ENCODE measurements at places on chromosomes 7 and 10.
A peak's percentile ranks its signal among the peaks of the same experiment; 100 is the strongest.

- DNase-seq = no peak
Observed at GRCh38 chr10:48910548-48910947, 29.1 kb downstream of the LRRC18 start.

- DNase-seq = peak; percentile 47
Observed at GRCh38 chr10:73625004-73625883, 16.0 kb downstream of the MYOZ1 start.

DNA sequence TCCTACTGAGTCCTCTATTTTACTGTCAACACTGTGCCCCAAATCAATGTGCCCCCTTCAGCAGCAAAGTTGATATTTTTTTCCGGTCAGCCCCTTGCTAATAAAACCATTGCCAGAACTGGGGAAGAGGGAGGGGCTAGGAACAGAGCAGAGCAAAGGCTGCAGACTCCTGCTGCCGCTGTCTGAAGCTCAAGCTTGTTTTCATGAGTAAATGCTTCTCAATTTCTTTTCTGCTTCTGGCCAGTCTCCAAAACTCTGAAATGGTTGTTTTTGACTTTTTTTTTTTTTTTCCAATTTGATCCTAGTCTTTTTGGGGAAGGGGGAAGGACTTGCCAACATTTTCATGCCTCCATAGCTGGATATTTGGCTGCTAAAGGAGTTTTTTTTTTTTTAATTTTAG lies 26.7 kb upstream of the PROSER2 start:
- no peak for DNase-seq

GRCh38 chr7:16531707-16532106 lies 5.1 kb downstream of the LRRC72 start:
- no peak for DNase-seq

DNA sequence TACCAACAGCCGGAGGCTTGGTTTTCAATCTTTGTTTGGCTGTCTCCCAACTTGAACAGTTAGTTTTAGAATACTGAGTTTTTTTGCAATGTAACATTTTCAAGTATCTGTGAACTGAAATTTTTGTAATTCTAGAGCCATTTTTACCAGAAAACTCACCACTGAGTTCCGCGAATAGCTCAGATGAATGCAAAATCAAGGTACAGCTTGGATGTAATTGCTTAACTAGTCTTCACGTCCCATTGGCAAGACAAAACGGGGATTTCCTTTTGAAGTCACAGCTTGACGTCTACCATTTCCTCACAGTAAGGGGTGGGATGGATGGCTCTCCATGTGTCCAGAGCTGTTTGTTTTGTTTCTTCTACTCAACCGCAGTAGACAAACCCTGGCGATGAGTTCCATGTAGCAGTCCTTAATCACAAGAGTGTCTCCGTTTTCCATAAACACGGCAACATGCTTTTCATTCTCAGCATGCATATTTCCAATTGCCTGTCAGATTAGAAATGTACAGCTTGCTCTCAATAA lies 55.8 kb upstream of the FGFR2 start:
- no peak for DNase-seq

DNA sequence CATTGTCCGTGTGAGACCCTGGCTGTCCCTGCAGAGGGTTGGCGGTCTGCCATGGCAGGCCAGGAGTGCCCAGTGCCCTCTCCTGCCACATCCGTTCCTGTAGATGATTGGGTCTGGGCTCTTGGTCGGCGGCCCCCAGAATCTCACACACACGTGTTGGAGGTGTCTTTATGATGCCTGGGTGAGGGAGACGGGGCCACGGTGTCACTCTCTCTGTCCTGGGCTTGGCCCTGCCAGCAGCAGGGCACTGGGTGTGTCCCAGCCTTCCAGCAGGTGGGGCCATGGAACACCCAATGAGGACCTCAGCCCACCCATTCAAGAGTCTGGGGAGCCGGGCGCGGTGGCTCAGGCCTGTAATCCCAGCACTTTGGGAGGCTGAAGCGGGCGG lies 30.2 kb downstream of the UNC5B start:
- DNase-seq = no peak

DNA sequence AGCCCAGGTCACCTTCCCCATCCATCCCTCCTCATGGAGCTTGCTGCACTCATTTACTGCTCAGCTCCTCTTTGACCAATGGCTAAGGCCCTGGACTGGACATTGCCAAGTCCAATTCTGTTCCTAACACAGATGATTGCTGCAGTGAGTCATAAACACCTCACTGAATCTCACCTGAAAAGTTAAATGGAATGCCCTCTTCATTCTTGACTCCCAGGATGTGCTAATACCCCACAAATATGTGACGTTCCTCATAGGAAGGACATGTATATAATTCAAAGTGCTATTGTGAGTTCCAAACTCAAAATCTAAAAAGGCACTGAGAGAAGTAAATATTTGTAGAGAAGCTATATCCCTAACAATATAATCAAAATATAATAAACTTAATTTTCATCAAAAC lies 73.5 kb upstream of the DLX6 start:
- no peak for DNase-seq

GRCh38 chr7:30596014-30596641 lies 1.4 kb downstream of the GARS1 start:
- peak; percentile 45 for DNase-seq

DNA sequence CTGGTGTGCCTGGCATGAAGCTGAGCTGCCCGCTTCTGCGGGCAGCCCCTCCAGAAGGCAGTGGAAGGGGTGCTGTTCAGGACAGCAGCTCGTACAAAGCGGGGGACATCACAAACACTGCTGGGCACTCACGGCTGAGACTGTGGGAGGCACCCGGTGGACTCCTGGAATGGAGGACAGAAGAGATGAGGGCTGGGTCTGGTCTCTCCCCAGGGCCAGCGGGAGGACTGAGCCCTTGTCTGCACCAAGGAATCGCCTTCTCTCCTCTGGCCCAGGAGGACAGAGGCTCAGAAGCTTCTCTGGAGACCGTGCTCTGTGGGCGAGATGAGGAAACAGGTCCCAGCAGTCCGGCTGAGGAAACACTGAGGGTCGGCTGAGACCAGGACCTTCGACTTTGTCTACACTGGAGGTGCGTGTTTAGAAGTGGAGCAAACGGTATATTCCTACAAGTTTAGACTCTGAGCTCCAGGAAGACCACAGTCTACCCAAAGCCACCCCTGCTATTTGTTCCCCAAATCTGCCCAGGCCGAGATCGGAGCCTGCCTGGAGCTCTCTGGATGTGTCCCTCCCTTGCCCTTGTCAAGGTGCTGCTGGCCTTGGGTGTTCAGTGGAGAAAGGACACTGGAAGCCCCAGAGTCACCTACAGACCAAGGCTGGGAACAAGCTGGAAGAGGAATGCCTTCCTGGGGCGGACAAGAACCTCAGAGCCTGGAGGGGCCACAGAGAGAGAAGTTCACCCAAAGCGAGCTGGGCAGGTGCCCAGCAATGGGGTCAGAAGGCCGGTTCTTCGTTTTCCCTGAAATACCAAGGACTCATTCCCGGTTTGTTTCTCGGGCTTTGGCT lies 12.9 kb upstream of the INPP5A start:
- DNase-seq = no peak

DNA sequence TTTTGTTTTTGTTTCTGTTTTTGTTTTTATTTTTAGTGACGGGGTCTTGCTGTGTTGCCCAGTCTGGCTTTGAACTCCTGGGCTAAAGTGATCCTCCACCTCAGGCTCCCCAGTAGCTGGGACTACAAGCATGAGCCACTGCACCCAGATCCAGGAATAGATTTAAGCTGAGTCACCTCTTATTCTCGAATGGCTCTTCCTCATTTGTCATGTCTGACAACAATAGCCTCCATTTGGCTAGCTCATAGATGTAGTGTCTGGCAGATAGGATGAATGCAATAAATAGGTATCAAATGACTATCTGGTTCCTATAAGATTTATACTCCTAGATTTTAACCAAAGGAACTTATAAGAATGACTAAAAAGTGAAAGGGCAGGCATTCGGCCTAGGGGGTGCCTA lies 172.9 kb downstream of the TMEM26 start:
- DNase-seq = peak; percentile 64

DNA sequence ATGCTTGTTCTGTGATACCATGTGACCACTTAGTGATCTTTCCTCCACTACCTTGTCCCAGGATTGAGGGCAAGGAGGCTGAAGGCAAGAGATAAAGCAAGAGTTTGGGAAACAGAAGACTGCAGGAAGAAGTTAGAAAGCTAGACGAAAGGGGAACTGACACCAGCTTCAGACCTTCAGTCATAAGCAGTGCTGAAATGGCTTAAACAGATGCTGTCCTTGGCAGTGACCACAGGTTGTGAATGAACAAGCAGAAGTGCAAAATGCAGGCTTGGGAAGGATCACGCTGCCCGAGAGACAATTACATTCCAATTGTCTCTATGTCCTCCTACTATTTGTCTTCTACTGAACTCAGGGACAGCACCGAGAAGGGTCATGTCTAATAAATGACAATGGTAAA lies 704.9 kb upstream of the AUTS2 start:
- no peak for DNase-seq

GRCh38 chr7:54955296-54955695 lies 63.5 kb upstream of the EGFR start:
- DNase-seq = no peak

DNA sequence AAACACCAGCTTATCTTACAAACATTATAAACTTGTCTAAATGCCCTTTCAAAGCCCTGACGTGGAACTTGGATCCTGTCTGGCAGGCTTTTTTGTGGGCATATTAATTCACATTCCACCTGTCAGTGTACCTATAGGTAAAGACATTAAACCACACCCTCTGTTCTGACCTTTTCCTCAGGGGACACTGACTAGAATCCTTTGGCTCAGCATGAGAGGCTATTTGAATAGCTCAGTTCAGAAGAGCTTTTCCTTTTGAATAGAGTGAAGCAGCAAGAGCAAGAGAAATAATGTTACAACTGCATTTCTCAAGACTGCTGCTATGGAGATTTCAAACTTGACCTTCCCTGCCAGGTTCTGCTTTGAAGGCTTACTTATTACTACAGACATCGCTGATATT lies 76.9 kb downstream of the CYP51A1 start:
- no peak for DNase-seq

DNA sequence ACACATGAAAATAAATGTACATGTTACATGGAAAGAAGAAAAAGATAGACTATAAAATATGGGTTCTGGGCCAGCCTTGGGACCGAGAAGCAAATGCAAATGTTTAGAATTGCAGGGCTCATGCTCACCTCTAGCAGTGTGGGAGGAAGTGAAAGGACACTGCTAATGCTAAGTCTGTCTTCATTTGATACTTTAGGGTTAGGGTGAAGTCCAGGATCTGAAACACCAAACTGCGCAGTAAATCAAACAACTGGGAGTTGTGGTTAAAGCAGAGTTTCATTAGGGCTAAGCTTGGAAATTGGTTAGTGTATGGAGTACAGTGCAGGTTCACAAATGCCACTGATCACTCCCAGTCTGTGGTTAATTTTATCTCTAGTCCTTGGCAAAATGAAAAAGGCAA lies 73.2 kb upstream of the PDK4 start:
- DNase-seq = no peak

DNA sequence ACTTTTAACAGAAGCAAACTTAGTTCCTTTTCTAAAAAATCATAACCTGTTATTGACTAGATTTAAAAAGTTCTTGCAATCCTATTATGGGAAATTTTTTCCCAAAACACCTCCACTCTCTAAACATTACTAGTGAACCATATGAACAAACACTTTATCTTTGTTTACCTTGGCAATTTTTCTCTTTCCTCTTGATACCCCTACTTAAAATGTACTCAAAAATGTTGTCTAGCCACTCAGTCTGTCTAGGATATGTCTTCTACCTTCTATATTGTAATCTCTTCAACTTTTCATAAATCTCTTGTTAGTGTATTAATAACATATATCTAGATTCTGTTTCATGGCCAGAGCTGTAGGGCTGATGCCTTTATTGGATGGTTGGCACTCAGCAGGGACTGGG lies 630.0 kb upstream of the GRM3 start:
- no peak for DNase-seq

DNA sequence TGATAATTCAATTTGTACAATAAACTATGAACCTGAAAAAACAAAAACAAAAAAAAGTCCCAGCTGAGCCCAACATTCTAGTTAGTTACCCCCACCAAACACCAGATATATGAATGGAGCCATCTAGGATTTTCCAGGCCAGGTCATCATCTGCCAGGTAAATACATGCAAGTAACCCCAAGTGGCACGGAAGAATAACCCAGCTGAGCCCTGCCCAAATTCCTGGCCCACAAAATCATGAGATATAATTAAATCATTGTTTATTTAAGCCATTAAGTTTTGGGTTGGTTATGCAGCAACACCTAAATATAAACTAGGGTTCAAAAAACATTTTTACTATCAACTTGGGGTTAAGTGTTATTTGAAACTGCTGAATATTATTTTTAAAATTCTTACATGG lies 19.0 kb downstream of the PARD3 start:
- DNase-seq = no peak

DNA sequence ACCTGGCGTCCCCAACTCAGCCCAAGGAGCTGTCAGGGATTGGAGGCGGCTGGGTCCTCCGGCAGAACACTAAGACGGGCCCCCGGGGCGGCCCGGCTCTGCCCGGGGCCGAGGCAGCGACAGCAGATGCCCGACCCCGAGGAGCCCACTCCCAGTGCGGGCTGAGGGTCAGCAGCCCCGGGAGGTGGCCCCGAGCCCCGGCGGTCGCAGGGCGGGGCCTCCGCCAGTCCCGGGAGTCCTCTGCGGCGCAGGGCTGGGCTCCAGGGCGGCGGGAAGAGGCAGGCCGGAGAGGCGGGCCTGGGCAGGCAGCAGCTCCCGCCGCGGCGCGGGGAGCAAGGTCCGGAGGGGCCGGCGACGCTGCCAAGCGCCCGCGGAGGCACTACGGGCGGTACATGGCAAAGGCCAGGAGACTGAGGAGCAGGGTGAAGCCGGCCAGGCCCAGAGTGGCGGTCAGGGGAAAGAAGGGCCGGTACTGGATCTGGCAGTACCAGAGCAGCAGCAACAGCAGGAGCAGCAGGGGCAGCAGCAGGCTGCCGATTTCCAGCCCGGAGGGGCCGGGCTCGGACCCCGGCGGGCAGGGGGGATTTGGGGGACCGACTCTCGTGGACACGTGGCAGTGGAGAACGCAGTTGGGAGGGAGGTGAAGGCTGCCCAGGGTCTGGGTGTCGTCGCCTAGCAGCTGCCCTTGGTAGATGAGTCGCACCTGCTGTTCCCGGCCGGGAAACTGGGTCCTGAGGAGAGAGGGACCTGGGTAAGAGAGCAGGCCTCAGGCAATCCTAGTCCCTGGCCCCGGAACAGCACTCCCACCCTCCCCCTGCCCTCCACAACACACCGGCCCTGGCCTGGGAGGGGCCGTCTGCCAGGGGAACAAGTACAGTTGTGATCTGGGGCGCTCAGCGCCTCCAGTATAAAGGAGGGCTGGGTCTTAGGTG lies 827 bp upstream of the FASTK start:
- DNase-seq = peak; percentile 55

DNA sequence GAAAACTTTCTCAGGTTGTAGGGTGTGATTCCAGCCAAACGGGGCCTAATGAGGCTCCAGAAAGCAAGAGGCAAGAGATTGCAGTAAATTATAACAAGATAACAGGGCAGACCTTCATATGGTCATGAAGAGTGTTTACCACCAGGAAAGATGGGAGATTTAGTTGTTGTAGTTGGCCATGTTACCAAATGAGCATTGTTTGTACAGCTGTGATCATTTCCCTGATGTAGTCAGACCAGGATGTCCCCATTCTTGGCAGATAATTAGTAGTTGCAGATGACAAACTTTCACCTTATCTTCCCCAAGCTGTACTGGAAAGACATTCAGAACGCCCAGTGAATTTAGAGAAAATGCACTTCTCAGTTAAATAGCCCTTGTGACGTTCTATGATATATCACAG lies 630.8 kb downstream of the ANKRD7 start:
- DNase-seq = no peak

- DNase-seq = no peak
Observed at GRCh38 chr10:14262836-14263425, 67.8 kb downstream of the FRMD4A start.

- no peak for DNase-seq
Observed at GRCh38 chr10:109875151-109875568, 48.2 kb downstream of the XPNPEP1 start.
